ENCODE measurements at places on chromosomes 7 and 10.

GRCh38 chr10:114347241-114347640 lies 57.1 kb downstream of the AFAP1L2 start:
- no peak for DNase-seq

DNA sequence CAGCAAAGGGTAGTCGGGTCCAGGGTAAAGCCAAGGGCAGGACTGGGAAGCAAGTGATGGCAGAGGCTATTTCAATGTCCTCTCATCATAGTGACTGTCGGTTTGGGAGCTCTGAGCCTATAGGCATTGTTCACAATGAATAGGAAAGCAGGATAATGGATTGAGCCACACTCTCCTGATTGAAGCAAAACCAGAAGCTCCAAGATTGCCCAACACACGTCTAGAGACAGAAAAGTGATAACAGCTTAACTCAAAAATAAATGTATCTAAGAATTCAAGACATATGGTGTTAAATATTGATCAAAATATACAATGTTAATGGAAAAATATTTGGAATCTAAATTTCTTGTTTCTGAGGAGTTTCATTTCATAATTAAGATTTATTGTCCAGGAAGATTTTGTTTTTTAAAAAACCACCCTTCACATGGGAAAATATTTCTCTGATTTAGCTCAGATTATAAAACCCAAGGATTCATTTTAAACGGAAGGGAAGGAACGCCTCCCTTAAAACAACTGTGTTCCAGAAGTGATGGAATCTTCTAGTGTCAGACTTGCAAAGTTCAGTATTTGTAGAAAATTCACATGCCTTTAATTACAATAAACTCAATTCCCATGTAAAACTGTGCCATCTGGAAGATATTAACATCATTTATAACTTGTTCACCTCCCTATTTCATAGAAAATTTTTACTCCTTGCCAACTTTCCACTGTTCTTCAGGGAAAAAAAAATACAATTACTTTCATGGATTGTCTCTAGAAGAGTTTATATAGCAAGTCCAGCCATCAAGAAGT lies 54.5 kb downstream of the NRP1 start:
- DNase-seq: no peak

DNA sequence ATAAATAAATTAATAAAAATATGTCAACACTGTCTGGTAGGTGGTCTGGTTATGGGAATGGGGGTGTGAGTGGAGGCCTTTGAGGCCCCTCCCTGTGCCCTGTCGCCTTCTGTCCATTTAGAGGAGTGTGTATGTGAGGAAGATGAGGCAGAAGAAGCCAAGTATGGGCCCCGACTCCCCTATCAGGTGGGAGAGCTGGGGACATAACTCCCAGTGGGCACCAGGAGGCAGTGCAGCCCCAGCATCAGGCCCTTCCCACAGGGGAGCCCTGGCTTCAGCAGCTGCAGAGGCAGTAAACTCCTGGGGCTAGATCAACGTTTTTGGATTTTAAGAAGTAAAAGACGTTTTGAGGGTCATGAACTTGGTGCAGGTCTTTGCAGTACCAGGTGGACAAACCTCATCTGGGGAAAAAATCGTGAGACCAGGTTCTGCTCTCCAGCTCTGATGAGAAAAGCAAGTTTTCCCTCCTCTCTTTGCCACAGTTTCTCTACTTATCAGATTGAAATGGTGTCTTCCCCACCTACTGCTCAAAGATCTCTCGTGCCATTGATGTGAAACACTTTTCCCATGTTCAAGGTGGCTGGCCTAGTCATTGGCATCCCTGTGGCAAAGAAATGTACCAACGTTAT lies 167.8 kb upstream of the EEPD1 start:
- peak; percentile 65 for DNase-seq

DNA sequence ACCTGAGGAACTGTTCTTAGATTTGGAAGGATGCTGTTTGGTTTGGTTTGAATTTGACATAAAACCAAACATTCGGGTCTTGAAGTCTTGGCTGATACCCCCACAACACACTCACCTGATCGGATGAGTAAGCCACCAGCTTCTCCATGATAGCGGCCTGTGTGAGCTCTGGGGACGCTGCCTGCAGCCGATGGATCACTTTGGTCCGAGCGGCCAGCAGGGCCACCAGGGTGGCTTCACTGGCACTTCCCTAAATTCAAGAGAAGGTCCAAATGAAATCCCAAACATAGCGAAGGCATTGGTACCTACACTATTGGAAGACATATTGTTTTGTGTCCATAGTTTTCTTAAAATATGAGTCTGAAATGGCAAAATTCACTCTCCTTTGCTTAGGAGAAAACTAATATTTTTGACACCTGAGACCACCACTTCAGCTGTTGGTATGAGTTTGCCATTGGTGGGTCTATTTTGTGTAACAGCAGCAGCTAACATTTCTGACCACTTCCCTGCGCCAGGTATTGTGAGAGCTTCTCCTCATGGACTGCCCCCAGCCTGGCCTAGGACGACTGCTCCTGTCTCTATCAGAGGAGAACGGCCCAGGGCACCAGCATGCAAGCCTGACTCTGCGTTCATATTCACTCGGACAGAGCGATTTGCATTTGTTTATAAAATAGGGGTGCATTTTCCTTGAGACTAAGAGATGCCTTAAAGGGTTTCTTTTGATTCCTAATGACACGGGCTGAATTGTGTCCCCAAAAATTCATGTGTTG lies 35.9 kb downstream of the DDC start:
- no peak for DNase-seq

GRCh38 chr10:102665904-102666509 lies 21.7 kb downstream of the TRIM8 start:
- DNase-seq: no peak

DNA sequence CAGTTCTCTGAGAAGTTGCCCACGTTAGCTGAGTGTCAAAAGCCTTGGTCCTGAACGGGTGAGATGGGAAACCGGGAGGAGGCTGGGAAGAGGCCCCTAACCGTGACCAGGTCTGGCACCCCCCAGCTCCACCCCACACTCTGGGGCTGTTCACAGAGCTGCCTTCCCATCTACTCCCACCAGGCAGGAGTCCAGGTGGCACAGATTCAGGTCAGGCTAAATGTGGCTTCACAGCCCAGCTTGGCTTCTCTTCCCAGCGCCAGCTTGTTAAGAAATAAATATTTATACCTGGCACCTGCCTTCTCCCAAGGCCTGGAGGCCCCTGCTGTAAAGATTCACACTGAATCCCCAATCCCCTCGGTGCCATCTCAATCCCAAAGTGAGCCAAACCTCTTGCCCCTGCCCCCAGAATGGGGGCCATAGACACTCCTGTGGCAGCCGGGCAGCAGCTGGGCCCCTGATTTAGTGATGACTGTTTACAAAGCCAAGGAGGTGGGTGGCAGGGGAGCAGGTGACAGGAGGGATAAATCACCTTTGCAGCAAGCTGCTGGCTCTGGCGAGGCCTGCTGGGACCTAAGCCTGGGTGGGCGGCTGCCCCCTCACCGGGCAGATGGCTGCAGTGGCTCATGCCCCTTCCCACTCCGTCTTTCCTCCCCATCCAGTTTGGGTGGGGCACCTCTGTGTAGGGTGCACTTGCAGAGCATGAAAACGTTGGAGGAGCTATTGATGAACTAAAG lies 72.5 kb downstream of the GOLGA7B start:
- DNase-seq: no peak

- no peak for DNase-seq
Observed at GRCh38 chr7:146864644-146865043, 748.0 kb downstream of the CNTNAP2 start.

GRCh38 chr10:126187399-126187798 lies 200.9 kb downstream of the ADAM12 start:
- no peak for DNase-seq

DNA sequence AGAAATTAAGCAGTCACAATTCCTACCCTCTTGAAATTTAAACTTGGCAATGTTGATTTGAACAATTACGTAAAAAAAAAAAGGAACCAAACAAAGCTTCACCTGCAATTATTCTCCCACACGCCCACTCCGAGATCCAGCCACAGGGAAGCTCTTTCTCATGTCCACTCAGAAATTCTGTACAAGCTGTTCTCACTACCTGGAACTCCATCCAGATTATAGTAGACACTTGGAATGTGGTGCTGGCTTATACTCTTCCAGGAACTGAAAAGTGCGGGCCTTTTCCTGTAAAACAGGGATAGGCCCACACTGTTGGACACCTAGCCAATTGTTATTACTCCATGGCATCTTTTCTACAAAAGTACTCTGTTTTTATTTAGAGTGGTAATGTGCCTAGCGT lies 20.3 kb upstream of the TOMM7 start:
- no peak for DNase-seq

GRCh38 chr7:725223-726005 lies 1.1 kb upstream of the DNAAF5 start:
- DNase-seq: no peak

GRCh38 chr7:17132726-17133125 lies 165.7 kb upstream of the AHR start:
- no peak for DNase-seq

DNA sequence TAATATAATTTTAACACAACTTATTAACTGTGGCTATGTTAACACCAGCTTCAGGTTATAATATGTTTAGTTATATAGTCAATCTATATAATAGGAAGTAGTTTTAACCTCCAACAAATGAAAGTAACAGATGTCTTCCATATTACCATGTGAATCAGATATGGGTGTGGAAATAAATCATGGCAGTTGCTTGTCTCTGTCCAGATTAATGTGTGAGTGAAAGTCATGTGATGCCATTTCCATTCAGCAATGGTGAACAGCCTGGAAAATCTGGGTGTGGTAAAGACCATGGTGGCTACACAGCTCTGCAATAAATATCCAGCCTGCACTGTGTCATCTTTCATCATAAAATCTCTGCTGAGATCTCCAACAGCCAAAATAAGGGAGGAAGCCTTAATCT lies 27.8 kb downstream of the HEPACAM2 start:
- no peak for DNase-seq

DNA sequence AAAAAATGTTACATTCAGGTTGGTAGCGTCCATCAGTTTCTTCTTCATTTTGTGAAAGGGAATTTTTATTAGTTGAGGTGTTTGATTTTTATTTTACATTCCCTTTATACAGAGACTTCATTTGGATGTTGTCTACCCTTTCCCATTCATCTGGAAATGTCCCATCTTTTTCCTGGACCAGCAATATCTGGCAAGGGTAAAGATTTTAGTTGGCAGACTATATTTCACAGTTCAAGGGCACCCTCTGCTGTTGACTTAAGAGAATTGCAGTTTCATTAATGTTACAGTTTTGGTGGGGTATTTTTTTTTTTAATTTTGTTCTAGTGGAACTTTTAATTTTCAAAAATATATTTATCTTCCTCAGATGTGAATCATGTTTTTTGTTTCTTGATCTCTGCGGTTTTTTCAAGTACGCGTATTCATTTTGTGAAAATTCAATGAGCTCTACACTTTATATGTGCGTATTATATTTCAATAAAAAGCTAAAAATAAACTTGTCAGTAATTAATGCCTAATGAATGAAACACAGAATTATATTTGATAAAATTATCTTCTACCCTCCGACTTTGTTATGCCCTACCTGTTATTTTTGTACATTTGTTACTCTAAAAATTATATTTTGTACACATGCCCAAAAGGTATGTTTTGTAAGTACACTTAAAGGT lies 97.9 kb upstream of the KLF14 start:
- DNase-seq: peak; percentile 24

- DNase-seq: no peak
Observed at GRCh38 chr10:114392112-114392835, 12.0 kb downstream of the AFAP1L2 start.
